CD4-positive, alpha-beta T cell treated with Interleukin-2 at 100 ng/mL for 4 hours (primary cell): ENCODE measurements at places on chromosomes 13 and 19.

GRCh38 chr13:62084728-62085127, 669.1 kb upstream of the PCDH20 start:
- no peak for DNase-seq

GRCh38 chr19:36572593-36573019, 486 bp downstream of the ZNF529 start:
- no peak for DNase-seq

DNA sequence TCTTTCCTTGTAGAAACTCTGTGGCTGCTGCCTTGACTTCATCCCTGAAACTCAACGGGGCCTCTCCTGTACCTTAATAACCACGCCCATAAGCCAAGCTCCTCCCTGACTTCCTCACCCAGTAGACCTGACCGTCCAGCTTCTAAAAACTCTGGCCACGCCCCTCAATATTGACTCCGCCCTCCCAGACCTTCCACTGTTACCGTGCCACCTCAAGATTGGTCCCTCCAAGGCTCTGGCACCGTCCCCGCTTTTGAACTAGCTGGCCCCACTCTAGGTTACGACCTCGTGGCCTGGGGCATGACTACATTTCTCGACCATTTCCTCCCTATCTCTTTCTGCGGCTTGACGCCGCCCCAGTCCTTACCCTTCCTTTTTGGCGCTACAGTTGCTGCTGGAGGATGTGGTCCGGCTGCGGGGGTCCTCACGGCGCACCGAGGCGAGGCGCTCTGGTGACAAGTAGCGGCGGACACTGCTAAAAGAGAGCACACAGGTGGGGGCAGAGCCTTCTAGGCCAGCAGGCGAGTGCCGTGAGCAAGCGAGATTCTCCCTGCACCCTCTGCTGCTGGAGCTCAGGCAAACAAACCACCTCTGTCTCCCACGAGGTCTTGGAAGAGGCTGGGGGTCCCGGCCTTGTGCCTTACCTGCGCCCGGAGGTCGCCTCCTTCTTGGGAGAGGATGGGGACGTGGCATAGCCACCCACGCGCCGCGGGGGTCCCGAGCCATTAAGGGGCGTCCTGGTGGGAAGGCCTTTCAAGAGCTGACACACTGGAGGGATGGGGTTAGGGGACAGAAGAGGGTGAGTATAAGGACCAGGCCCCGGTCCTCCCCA, 2.3 kb upstream of the EML2 start:
- DNase-seq = peak; percentile 82

DNA sequence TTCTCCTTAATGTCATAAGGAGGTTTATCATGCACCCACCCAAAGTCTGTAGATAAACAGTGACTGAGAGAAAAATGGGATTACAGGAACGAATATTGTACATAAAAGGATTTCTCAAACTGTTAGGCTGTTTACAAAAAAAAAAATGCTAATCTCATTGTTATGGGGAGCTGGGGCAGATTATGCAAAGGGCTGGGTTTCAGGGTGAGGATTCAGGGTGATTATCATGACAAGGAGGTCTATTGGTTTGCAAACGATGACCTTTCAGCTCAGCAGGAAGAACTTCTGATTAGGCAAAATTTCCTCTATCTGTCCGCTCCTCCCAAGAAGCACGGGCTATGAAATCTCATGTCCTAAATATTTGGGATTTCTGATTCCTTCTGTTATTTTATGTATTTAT, 41.4 kb downstream of the NLRP12 start:
- no peak for DNase-seq

GRCh38 chr19:49615861-49616260, 24.1 kb downstream of the RRAS start:
- no peak for DNase-seq

GRCh38 chr13:67017276-67017675, 212.9 kb downstream of the PCDH9 start:
- DNase-seq = no peak

- no peak for DNase-seq
Measured at GRCh38 chr13:28458608-28459007, 36.3 kb downstream of the FLT1 start.

DNA sequence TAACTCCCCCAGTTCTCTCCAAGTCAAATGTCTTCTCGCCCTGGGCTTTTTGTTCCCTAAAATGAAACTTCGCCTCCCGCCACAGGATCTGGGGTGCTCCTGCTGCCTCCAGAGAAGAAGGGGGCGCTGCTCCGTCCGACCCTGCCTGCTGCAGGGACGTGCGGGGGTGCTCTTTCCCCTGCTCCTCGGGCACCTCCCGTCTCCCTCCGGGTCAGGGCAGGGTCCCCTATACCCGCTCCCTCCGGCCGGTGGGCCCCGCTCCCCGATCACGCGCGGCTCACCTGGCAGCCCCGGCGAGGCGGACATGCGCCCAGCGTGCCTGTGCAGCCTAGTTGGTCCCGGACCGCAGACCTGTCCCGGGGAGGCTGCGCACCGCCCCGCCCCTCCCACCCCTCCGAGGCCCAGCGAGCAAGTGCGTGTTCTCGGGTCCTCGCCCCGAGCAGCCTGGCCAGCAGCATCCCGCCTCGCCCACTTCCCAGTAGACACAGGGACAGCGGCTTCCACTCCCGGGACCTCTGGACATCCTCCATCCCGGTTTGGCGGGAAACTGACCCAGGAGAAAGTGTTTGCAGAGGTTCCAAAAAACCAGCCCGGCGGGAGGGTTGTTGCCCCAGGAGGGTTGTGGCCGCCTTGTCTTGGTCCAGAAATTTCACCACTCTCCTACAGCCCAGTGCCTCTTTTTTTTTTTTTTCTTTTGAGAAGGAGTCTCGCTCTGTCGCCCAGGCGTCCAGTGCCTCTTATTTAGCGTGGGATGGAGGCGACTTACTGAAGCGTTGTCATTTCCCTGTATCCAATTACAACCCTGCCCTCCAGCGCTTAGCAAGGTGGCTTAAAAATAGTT, at the start of gene OXGR1:
Gene OXGR1 (minus strand): TSS at position 460 of the 841 bp plus-strand sequence. CDS start 6,717 bp downstream, outside the sequence.
- no peak for DNase-seq

DNA sequence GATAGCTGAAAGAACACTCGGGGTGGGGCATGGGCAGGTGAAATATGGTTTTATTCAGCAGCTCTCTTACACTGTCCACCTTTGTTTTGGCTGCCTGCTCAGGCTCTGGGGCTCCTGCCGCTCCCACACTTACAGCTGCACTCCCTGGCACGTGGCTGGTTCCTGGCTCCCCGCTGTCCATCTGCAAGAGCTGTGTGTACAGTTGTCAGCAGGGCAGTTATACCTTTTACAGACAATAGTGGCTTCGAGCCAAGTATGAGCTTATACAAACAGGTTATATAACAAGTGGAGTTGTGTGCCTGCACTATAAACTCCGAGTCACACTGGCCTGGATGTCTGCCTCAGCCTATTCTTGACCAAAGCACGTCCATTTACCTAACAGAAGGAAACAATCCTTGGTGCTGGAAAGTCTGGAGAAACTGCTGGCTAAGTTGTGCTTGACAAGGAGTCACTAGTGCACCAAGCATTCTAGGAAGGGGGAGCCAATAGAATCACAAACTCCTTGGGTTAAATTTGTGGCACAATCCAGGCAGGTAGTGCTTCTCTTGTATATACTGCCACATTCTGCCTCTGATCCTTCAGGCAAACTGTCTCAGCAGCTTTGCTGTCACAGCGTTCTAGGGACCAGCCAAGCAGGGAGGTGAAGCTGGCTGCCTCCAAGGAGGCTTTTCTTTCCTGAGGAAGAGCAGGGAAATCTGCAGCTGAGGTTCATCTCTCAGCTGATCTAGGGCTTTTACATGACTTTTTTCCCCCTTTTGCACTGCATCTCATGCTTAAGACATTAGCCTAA, 68.2 kb downstream of the NHLRC3 start:
- no peak for DNase-seq

DNA sequence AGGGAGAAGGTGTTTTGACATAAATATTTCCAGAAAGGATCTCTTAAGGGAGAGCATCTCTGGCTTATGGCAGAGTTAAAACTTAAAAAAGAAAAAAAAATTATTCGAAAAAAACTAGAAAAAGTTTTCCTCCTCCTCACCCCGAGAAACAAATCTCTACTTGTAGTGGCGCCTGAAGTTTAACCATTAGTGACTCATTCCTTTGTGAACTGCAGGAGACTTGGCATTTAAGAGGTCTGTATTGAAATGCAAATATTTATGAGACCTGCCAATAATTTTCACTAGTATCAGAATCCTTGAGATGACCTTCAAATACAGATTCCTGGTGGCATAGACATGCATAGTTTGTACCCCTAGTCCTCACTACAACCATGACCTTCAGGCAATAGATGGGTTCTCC, 64.9 kb upstream of the MED4 start:
- DNase-seq = no peak

DNA sequence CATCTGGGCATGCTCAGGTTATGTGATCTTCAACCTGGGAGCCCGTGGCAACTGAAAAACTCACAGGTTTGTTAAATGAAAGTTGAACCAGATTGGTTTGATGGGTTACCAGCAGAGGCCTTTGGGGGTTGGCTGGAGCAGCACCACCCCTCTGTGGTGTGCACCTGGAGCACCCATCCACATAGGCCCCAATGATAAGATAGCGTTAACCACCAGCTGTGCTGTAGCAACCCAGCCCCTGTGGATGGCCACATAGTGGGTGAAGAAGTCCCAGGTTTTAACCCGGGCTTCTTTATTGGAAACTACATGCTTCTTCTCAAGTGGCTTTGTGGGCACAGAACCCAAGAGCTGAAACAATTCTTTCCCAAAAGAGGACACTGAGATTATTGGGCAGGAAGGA, 22.6 kb upstream of the MTIF3 start:
- DNase-seq = no peak

DNA sequence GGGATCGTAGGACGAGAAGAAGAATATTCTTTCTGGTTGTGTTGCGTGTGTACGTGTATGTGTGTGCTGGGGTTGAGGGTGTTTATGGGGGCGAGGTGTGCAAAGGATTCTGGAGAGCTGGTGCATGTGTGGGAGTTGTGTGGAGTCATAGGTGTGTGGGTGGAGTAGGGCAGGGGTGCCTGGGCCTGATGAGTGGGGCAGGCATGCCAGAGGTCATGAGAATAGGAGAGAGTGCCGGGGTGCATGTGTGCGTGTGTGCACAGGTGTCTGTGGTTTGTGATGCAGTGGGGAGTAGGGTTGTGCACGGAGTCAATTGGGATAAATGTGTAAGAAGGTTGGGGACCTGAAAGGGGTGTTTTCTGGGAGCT, 649 bp downstream of the TMEM91 start:
- DNase-seq = no peak

DNA sequence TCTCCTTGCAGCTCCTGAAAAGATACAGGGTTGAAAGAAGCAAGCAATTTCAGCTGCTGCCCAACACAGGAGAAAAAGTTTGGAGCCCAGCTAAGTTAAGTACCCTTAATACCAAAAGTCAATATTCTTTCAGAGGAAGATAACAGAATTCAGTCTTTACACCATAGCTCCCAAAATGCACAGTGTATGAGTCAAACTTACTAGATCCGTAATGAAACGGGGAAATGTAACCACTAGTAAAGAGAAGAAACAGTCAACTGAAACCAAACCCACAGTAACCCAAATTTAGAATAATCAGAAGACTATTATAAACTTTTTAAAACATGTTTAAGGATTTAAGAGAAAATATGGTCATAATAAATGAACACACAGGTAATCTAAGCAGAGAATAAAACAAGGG, 45.2 kb downstream of the SUCLA2 start:
- no peak for DNase-seq

- DNase-seq = peak; percentile 71
Measured at GRCh38 chr13:41492432-41493260, 35.3 kb downstream of the RGCC start.

DNA sequence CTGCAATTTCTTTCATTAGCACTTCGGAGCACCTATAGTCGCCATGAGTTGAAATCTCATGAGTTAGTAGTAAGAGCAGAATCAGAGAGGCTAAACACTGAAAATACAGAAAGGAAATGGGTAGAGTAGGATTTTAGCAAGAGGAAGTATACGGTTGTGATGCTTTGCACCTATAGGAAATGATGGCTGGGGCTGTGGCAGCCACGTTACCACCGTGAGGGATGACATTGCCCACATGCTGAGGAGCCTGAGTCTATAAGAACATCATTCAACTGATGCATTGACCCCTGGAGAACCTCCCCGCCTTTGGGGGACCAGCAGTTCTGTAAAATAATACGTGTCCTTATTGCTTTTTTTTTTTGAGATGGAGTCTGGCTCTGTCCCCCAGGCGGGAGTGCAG, 20.4 kb downstream of the FAM187B start:
- no peak for DNase-seq
